NB4 (cell line): ENCODE measurements at places on chromosomes 7 and 10.

- no peak for DNase-seq
Measured at GRCh38 chr7:29030781-29031275, 72.7 kb upstream of the TRIL start.

- DNase-seq = peak; percentile 66
Measured at GRCh38 chr10:128263891-128264688, 137.9 kb upstream of the MKI67 start.

- no peak for DNase-seq
Measured at GRCh38 chr10:60387531-60387930, 2.1 kb downstream of the ANK3 start.

DNA sequence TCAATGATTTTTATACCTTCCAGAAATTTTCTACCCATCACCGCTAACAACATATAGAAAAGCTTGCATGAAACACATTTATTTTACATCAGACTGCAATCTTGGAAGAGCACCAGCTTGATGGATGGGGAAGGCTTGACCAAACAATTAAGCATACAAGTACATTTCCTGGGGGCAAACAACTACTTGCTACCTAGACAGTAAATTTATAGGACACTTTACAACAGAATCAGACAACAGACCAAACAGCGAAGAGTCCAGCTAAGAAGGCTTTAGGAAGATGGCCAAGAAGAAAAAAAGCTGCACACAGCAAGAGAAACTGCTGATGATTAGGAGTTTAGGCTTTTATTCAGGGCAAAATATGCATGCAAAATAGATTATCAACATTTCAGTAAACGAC lies 8.0 kb downstream of the AASS start:
- DNase-seq = no peak

DNA sequence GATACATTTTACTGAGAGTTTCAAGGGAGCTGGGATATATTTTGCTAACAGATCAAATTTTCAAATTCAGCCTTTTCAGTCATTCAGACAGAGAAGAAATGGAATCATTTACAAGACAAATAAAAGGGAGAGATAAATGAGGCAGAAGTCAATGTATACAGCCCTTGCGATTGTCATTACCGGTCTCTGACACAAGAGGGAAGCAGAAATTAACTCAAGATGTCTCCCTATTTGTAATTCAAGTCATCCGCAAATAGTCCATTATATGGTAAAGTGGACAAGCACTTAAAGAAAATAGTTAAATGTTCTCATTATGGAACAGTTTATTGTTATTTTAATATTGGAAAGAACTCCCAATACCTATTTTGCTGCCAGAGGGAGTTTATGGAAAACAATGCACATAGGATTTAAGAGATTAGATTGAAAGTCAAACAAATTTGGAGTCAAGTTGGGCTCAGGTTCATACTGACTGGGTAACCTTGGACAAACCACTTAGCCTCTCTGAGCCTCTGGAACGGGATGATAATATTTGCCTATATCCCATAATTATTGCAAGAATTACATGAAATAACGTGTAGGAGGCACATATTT lies 89.3 kb upstream of the PRKCQ start:
- DNase-seq = peak; percentile 47

- no peak for DNase-seq
Measured at GRCh38 chr10:33272635-33273034, 61.8 kb downstream of the NRP1 start.

GRCh38 chr7:92137557-92137956 lies 3.3 kb upstream of the CYP51A1 start:
- DNase-seq = peak; percentile 48

- peak; percentile 76 for DNase-seq
Measured at GRCh38 chr7:131007439-131008330, 273.7 kb upstream of the KLF14 start.

DNA sequence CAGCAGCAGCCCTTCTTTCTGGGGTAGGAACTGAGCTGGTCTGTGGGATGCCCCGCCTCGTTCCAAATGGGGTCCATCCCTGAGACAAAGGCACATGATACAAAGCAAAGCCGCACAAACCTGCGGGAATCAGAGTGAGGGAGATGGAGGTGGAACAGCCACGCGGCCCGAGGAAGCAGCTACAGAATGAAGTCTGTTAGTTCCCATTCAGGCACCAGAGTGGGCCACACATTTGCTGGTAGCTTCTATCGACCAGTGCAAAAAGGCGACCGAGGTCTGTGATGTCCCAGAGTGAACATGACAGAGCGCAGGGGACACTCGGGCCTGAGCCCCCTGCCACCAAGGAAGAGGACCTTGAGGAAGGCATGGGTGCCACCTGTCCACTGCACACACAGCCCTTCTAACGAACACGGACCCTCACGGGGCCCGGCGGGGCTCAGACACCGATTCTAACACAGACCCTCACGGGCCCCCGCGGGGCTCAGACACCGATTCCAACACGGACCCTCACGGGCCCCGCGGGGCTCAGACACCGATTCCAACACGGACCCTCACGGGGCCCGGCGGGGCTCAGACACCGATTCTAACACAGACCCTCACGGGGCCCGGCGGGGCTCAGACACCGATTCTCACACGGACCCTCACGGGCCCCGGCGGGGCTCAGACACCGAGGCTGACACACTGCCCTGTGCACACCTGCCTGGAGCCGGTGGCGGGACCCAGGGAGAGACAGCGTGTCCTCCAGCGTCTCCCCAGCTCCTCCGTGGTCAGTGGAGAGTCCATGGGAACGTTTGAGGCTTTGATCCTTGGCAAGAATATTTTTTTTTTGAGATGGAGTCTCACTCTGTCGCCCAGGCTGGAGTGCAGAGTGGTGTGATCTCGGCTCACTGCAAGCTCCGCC lies 32.8 kb upstream of the FAM20C start:
- peak; percentile 49 for DNase-seq

GRCh38 chr10:120394446-120394845 lies 62.6 kb upstream of the PLPP4 start:
- DNase-seq = no peak

DNA sequence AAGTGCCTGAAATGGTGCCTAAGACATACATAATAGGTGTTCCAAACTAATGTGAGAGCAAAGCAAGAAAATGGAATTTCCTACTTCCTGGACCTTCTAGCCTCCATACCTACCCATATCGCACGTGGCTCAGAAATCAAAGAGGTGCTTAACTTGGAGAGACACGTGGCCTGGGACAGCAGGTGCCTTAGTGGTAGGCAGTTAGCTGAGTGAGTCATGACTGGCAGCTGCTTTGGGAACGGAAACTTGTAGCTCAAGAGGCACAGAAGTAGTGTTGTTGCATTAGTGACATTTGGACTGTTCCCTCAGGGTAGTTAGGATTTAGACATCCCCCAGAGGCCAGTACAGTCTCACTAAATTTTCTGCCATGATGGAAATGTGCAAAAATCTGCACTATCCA lies 12.0 kb upstream of the BMPER start:
- no peak for DNase-seq

GRCh38 chr10:29254123-29255046 lies 34.5 kb upstream of the LYZL1 start:
- peak; percentile 95 for DNase-seq

DNA sequence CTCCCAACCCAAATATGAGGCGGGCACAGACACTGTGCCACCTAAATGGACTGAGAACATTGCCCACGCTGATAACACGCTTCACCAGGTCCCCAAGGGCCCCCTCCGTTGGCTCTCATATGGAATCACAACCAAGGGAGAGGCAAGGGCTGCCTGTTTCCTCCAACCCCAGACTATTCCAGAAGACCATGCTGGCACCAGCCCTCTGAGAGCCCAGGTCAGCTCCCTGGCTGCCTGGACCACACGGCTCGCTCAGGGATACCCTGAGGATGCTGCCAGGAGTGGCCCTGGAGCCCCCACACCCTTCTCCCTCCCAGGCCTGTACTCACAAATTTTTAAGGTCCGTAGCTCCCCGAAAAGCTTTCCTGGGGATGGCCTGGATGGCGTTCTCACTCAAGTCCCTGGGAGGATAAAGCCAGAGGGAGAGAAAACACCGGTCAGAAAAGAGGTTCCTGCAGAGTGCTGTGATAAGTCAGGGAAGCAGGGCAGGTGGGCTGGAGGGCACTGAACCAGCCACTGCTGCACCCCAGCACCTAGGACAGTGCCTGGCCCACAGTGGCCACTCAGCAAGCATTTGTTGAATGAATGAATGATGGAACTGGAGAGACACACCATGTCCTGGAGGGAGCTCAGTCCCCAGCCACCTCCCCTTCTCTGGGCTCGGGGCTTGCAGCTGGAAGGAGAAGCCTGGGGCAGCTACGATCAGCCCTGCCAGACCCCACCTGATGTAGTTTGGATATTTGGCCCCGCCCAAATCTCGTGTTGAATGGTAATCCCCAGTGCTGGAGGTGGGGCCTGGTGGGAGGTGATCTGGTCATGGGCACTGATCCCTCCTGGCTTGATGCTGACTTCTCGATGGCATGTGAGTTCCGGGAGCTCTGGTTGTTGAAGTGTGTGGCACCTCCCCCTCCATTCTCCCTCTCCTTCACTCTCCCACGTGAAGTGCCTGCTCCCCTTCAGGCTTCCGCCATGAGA lies 119.8 kb downstream of the SLIT1 start:
- no peak for DNase-seq

DNA sequence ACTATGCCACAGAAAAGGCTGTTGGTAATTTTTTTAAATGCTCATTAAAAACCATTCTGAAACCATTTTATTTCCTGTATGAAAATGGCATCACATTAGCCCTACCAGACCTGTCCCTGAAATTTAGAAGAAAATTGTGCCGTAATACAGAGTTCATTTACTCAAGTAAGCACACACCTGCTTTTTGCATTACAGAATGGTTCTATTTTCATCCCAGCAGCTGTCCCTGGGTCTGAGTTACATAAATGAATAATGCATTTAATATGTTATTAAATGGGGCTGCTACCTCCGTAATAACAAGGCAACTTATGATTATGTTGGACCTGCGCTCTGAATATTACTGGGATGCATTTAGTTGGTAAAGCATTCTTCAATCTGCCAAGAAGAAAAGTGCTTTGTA lies 508.9 kb downstream of the SORCS1 start:
- no peak for DNase-seq

- DNase-seq = no peak
Measured at GRCh38 chr7:1696671-1697498, 26.8 kb downstream of the ELFN1 start.

DNA sequence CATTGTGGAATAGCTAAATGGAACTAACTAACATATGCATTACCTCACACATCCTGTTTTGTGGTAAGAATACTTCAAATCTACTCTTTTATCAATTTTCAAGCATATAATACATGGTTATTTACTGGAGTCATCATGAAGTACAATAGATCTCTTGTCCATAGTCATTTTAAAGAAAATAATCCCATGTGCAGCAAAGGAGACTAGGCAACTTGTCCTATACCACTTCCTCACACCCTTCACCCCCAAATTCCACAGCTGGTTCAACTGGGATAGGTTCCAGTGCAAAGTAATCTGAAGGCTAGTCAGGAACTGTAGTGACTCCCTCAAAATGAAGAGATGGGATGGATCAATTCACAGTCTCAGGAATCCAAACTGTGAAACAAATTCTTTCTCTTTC lies 176.1 kb downstream of the SGMS1 start:
- no peak for DNase-seq

DNA sequence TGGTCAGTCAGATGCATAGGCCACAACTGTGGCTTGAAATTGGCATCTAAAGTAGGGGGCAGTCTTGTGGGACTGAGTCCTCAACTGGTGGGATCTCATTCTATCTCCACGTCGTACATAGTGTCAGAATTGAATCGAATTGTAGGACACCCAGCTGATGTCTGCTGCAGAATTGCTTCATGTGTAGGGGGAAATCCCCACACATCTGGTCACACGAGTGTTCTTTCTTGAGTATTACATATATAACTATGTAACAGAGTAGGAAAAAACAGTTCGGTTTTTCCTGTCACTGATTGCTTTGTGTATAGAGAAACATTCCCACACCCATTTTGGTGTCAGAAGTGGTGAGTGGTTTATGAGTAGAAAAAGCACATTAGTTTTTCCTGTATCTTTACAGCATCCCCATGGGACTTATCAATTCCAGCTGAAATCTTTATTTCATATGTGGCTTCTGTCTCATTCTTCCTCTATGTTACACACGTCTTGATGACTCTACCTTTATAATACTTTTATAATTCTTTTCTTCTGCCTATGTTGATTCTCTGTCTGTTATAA lies 79.4 kb upstream of the PCGF5 start:
- no peak for DNase-seq

DNA sequence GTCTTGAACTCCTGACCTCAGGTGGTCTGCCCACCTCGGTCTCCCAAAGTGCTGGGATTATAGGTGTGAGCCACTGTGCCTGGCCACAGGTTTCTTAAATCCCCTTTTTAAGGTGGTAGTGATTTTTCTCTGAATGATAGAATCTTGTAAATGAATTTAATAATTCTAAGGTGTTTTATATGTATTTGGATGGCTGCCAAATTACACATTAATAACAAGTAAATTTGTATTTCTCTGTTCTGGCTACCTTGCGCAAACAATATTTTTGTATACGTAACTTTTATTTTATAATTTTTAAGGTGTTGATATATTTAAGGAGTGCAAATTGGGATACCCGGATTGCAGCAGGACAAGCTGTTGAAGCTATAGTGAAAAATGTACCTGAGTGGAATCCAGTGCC lies 16.1 kb downstream of the BTAF1 start:
- no peak for DNase-seq

GRCh38 chr10:99740933-99741559 lies 9.0 kb downstream of the CUTC start:
- no peak for DNase-seq
